ENCODE measurements at places on chromosomes 2 and 18. TPM values are rescaled to one million over a fixed set of nuclear protein-coding genes. Genes with fewer than 3 reads are reported as not detected.

The UCN gene
- 2.3 TPM for total RNA-seq

The AGXT gene
- not detected for total RNA-seq

The NEU4 gene
- 0.33 TPM for total RNA-seq

The OTOS gene
- not detected for total RNA-seq

The NCKAP5 gene
- 1.3 TPM for total RNA-seq
